Fibroblast of skin of right quadriceps (primary cell): ENCODE measurements at places on chromosomes 2 and 18.
A peak's percentile ranks its signal among the peaks of the same experiment; 100 is the strongest.

DNA sequence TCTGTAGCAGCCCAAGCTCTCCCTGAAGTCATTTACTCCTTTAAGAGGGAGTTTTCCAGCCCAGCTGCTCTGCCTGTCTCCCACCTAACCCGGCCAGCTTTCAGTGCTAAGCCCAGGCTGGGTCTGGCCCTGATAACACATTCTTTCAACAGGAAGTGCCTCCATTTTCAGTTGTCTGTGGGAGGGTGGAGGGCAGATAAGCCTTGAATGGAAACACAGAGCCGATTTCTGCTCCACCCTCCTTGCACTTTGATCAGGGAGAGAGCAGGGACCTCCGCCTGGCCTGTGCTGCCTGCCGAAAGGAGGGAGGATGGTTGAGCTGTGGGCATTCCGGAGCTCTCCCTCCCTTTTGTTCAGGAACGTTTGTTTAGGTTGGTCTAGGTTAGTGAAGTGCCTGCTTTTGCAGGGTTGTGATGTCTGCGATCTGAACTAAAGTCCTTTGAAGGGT is 24.8 kb downstream of the GATA6 start:
- DNase-seq: no peak

GRCh38 chr2:203444738-203445137 is 90.4 kb downstream of the RAPH1 start:
- no peak for DNase-seq

DNA sequence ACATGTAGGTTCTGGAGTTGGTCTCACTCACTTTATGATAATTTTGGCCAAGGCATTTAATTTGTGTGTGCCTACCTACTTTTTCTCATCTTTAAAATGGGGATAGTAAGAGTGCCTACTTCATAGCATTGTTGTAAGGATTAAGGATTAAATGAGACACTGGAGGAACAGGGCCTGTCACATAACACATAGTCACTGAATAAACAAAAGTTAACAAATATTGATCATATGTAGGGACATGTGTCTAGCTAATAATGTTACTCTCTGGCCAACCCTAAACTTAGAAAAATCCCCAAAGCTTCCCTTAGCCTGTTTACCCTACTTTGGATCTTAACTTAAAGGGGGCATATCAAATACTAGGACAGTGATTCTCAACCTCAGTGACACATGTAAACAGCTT is 169.9 kb downstream of the MYO1B start:
- no peak for DNase-seq

GRCh38 chr18:29651122-29651680 is 1391.3 kb downstream of the DSC3 start:
- DNase-seq: peak; percentile 48

DNA sequence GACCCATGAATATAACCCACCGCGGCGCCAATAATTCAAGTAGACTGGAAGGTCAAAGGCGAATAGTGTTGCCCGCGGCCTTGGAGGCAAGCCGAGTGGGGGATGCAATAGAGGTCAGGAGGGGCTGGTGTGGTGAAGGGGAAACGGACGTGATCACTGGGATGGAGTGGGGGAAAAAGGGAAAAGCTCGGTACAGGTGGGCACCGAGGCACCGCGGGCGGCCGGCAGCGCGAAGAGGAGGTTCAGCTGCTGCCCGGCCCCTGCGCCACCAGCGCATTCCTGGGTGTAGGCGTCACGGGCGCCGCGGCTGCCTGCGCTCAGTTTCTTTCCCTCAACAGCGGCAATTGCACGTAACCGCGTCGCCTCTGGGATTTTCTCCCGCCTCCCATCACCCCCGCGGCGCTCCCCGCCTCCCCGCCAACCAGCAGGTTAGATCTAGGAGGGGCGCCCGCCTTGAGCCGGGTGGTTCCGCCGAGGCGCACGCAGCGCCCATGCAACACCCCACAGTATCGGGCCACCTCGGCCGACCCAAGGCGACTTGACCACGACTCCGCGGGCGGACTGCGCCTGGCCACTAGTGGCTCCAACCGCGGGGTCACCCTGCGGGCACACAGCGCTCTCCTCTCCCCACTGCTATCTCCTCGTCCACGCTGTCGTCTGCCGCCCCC is 1.5 kb downstream of the RND3 start:
- peak; percentile 89 for DNase-seq

DNA sequence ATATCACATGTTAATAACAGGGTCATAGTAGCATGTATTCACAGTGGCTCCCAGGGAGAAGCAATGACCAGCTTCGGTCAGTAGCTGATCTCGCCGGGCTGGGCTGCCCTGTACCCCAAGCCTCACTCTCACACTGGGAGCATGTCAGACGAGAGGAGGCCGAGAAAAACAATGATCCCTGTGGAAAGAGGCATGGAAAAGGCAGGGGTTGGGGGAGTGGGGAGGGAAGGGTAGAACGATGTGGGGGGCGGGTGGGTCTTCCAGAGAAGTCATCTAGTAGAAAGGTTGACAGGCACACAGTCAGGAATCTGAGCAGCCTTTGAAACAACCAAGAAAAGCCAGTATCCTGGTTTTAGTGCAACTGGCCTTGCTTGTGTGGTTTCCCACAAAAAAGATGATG is 25.4 kb downstream of the TGFA start:
- DNase-seq: no peak

DNA sequence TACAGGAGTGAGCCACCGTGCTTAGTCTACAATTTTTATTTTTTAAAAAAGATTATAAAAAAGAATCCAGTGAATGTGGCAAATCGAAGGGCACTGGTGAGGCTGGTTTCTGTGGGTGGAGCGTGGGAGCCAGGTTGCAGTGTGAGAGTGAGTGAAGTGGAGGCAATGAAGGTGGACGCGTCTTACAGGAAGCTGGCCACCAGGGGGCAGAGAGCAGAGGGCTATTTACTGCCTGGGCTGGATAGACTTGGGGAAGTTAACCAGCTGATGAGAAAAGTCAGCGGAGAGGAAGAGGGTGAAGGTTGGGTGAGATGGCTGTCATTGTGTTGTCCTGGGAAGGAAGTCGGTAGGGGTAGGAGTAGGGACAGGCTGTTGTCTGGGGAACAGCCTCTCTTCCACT is 6.8 kb downstream of the SCTR start:
- peak; percentile 17 for DNase-seq

- DNase-seq: no peak
Observed at GRCh38 chr2:133945089-133945488, 308.8 kb upstream of the MGAT5 start.

DNA sequence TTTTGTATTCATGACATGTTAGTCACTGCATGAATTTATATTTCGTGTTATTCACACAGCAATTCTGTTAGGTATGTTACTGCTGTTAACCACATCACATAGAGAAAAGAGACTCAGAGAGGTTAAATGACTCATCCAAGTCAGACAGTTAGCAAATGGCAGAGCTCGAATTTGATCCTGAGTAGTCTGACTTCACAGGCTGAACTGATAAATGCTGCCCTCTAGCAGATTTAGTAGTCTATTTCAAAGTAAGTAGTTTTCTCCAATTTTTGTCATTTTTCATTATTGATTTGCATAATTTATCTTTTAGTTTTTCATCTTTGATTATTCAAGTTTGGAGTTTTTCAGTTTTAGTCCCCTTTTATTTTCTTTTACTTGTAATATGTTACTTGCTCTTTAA is 58.3 kb downstream of the WDR7 start:
- DNase-seq: peak; percentile 84

GRCh38 chr2:3010001-3010400 is 367.6 kb downstream of the EIPR1 start:
- DNase-seq: no peak

- no peak for DNase-seq
Observed at GRCh38 chr2:204250692-204251091, 294.6 kb upstream of the PARD3B start.

- DNase-seq: no peak
Observed at GRCh38 chr2:120224735-120225548, 1.7 kb upstream of the TMEM185B start.

- DNase-seq: no peak
Observed at GRCh38 chr2:231370749-231371429, 24.6 kb upstream of the B3GNT7 start.

- no peak for DNase-seq
Observed at GRCh38 chr2:115183144-115183543, 740.7 kb downstream of the DPP10 start.

GRCh38 chr2:203869223-203870042 is 1.9 kb downstream of the CTLA4 start:
- no peak for DNase-seq

DNA sequence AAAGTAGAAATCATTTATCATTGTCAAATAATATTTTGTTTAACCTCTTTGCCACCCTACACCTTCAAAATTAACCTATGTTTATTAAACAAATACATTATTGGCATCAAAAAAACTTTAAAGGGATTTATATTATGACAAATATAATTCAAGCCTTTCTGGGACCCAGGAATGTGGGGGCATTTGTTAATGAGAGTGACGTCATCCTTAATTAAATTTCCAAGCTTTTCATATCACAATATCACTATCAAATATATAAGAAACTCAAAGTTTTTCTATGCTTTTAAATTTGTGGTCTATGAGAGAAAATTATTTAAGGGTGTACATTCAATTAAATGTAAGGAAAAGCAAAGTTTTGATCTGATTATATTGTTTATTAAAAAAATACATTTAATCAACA is 307.4 kb upstream of the POU3F3 start:
- no peak for DNase-seq

DNA sequence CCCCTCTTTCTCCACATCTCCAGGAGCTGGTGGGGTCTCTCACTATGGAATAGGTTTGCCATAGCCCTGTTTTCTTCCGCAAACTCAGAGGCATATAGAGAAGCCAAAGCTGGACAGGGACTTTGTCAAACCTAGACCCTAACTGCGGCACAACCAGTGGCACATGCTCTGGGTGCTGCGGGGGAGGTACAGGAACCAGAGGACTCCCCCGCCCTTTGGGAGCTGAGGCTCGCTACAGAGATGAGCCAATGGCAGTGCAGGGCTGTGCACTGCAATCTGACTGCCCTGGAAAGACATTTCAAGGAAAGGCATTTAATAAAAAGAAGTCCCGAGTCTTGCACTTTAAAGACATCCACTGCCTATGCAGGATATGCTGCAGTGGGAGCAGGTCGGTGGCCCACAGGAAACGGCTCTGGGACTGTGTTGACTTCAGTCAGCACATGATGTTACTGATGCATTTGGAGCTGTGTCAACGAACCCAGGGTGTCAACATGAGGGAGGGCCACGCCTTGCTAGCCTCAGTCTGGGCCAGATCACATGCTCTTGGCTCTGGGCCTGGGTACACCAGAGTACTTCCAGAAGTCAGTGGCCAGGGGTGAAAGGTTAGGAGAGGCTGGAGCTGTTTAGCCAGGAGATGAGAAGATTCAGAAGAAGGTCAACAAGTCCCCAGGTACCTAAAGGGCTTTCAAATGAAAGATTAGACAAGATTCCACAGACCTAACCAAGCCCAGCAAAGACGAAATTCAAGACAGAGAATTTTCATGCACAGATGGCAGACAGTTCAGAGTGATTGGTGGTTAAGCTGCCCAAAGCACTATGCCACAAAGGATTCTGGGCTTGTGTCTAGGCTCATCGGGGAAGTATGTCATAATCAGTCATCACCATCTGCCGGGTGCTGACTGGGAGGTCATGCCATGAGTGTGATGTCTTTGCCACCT is 8.2 kb downstream of the SLC35F6 start:
- no peak for DNase-seq

GRCh38 chr2:144447535-144447934 is 72.4 kb downstream of the ZEB2 start:
- no peak for DNase-seq

GRCh38 chr2:21610304-21610703 is 486.5 kb downstream of the TDRD15 start:
- DNase-seq: no peak

GRCh38 chr2:209426432-209426831 is 2.6 kb downstream of the MAP2 start:
- DNase-seq: no peak

DNA sequence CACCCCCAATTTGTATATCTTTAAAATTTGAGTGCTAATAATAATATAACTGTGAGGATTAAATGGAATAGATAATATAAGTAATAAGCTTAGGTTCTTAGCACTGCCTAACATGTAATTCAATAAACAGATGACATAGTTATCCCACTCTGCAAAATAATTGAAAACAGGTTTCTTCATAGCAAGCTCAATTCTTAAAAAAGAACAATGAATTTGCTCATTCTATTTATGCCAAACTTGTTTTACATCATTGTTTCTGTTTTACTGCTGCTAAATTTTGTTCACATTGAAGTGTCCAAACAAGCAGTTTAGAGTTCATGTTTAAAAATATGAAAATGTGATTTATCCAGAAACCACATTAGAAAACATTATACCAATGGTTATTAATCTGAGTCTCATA is 217.0 kb downstream of the MBD5 start:
- DNase-seq: no peak

DNA sequence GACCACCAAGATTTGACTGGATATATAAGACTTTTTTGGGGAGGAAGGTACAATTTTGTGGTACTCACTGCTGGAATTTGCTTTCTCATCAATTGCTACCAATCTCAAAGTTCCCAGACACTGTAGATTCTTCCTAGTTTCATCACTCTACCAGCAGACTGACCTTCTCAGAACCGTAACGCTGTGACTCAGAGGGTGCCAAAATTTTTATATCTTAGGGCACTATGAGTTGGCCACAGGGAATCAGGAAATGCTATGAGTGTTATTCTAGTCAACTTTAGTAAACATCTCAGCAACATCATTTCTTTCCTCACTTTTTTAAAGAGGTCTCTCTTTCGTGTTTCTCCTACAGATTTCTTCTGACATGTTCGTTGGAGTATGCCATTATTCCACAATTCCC is 499.0 kb downstream of the TMX3 start:
- peak; percentile 52 for DNase-seq

- no peak for DNase-seq
Observed at GRCh38 chr2:26721115-26722032, 28.9 kb downstream of the KCNK3 start.

- no peak for DNase-seq
Observed at GRCh38 chr18:64807560-64807959, 658.7 kb upstream of the LINC00305 start.

- DNase-seq: no peak
Observed at GRCh38 chr2:203849010-203849409, 18.6 kb upstream of the CTLA4 start.

- DNase-seq: no peak
Observed at GRCh38 chr2:1869248-1869647, 124.9 kb upstream of the PXDN start.

DNA sequence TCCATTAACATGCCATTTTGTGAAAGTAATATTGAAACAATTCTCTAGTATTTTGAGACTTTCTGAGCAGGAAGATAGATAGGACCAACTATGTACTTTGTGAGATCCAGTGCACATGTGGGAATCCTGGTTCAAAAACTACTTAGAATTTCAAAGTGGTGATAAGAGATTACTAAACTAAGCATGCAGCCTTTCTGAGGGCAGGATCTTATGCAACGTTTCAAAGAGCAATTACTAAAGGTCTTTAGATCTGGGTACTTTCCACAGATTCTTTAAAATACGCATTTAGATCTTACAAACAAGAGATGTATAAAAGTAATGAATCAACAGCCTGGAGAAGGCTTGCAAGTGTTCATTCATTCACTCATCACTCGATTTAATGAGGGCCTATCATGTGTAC is 124.4 kb upstream of the TRIB2 start:
- DNase-seq: no peak
